ENCODE measurements at places on chromosomes 1 and 21.

DNA sequence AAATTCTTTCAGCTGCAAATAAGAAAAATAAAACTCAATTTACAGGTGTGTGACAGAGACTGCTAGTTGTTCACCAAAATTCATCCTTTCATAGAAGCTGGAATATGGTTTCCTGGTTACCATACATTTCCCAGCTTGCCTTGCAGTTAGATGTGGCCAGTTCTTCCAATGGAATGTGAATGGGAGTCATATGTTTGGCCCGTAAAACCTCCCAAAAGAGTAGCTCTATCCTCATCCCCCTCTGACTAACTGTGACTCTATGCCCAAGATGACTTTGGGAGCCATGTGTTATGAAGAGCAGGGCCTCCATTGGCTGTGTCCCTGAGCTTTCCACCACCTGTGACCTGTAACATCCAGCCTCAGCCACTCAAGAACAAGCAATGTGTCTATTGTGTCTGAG is 90.6 kb upstream of the NGF start:
- no peak for DNase-seq

DNA sequence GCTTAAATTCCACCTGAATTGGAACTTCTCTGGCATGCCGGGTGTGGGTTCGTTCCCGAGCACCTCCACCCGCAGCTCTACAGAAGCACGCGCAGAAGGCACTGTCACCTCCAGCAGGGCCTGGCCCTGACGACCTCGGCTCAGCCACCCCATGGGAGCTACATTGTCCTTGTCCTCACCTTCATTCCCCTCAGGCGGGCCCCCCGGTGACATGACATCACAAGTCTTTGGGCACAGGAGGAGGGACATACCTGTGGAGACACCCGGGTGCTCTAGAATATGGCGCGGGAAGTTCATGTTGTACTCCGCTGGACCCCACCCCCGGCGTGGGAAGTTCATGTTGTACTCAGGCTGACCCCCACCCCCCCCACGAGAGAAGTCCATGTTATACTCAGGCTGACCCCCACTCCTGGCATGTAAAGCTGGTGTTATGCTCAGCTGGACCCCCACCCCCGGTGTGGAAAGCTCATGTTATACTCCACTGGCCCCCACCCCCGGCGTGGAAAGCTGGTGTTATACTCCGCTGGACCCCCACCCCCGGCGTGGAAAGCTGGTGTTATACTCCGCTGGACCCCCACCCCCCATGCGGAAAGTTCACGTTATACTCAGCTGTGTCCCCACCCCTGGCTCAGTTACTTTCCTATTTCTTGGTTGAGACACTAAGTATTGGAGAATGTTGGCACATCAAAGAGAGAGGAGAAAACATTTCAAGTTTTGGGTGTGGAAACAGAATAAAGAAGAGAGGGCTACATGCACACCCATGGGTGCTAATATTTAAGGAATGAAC is 37.6 kb downstream of the UMODL1 start:
- DNase-seq = no peak

DNA sequence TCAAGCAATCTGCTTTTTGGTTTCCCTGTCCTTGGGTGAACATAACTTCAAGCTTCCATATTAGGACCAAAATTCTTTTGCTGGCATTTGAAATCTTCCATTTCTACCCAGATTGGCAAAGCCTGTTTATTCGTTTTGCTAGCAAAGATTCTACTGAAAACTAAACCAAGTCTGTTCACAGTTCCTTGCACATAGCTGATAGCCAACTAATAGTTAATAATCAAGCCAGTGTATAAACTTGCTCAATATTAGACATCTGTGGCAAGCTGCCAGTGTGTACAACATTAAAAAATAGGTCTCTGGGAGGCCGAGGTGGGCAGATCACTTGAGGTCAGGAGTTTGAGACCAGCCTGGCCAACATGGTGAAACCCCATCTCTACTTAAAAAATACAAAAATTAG is 6.3 kb downstream of the APP start:
- DNase-seq = no peak

GRCh38 chr1:192635939-192636338 is at the start of gene RGS13:
RGS13 (plus strand) TSS chr1:192636147; CDS start chr1:192644335, 8,188 bp downstream.
- DNase-seq = no peak

- peak; percentile 82 for DNase-seq
Measured at GRCh38 chr1:41616563-41616962, 132.1 kb upstream of the EDN2 start.

DNA sequence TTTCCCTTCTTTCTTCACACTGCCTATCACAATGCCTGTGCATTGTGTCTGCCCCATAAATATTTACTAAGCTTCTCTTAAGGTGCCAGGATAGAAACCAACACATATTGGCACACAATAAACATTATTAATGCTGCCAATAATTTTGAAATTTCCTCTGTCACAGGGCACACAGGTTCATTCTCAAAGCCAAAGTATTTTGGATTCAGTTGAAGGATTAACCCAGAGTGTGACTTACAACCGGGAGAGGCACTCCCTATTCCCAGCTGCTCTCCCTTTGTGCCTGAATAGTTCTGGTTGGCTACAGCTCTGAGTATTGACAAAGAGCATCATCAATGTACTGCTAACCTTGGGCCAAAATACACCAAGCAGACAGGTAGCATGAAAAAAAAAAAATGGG is 46.6 kb upstream of the ATP1A1 start:
- peak; percentile 42 for DNase-seq

DNA sequence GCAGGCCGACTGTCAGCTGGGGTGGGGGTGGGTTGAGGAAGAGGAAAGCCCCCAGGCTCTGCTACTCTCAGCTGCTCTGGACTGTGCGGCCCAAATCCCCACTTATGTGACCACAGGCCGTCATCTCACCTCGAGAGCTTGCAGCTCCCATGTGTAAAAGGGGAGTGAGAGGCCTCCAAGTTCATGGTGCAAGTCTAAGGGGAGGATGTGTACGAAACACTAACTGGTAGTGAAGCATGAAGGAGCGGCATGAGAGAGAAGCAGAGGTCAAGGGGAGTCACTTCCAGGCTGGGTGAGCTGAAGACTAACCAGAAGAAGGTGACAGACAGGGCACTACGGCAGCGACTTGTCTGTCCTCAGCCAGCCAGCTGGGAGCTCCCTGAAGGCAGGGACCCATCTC is 43.8 kb downstream of the GLIS1 start:
- DNase-seq = no peak

DNA sequence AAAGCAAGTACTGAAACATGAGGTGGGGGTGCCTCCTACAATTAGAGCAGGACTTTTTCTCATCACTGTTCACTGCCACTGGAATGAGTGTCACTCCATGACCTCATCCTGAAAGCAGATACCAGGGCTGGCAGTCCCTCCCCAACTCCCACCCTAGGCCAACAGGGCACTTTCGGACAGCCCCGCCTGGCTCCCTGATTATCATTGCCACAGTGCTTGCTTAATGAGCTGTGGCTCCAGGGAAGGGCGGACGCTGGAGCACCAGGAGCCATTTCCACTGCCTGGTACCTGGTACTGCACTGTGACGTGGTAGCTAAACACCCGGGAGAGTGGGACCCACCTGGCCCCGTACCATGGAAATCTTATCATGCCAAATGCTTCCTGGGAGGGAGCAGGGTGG is 22.3 kb downstream of the SLC9A1 start:
- no peak for DNase-seq

DNA sequence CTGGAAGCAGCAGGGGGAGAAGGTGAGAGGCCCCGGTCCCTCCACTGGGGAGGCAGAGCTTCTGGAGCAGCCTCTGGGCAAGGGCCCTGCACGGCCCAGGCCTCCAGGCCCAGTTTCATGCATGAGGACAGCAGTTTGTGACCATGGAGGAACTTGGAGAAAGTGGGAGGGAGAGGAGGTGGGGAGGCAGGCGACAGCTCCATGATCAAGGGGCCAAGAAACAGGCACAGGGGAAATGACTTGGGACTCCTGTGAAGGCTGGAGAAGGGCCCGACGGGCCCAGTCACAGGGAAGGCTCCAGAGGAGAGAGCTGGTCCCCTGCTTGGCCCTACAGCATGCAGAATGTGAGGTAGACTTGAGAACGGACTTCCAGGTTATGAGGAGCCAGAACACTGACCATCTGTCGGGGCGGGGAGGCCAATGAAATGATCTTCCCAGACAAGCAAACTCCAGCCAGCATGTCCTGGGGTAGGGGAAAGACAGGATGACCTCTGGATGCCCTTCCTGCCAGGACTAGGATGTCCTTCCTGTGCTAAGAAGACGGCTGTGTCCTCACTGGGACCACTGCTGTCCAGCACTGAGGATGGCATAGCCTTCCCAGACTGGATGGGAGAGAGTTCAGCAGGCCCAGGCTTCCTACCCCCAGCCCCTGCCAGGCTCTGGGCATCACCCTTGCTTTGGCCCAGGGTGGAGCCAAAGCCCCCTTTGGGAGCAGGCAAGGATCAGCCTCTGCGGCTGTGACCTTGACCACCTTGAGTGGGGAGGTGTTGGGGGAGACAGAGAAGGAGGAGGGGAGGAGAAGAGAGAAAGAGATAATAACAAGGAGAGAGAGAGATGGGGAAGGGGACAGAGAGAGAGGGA is 548.2 kb downstream of the PTPRU start:
- DNase-seq = no peak

DNA sequence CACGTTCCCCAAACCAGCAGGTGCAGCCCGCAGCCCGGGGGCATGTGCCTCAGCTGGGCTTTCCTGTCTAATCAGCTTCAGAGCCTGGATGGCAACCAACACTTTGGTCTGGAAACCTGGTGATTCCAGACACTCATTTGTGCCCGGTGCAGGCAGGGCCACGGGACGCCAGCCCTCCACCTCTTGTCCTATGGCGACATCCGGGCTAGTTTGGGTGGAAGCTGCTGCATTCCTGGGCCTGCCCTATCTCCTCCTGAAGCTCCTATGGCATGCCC is 111.8 kb downstream of the WDR4 start:
- DNase-seq = no peak

- no peak for DNase-seq
Measured at GRCh38 chr1:1221887-1222574, 8.1 kb upstream of the TNFRSF4 start.

- no peak for DNase-seq
Measured at GRCh38 chr1:98398092-98398491, 263.4 kb upstream of the SNX7 start.

- no peak for DNase-seq
Measured at GRCh38 chr1:5390504-5390903, 601.7 kb downstream of the NPHP4 start.

DNA sequence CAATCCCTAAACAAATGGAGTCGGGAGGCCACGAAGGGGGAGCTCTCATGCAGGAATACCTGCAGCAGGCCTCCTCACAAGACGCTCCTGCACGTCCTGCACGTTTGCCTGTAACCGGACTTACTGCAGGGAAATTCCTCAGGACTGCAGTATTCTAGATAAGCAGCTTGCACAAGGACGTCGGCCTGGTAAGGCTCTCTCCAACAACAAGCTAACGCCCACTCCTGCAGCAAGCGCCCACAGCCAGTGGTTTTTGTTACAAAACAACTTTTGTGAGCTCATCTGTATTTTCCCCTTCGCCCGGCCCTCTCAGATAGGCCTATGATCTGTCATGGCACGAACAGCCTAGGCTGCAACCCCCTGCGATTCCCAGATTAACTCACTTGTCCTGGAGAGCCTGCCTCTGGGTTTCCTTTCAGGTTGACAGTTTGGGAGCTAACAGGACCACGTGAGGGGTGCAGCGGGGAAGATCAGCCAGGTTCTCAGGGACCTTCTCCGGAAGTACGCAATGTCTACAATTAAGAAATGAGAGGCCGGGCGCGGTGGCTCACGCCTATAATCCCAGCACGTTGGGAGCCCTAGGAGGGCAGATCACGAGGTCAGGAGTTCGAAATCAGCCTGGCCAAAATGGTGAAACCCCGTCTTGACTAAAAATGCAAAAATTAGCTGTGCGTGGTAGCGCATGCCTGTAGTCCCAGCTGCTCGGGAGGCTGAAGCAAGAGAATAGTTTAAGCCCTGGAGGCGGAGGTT is 921 bp upstream of the MIB2 start:
- no peak for DNase-seq

DNA sequence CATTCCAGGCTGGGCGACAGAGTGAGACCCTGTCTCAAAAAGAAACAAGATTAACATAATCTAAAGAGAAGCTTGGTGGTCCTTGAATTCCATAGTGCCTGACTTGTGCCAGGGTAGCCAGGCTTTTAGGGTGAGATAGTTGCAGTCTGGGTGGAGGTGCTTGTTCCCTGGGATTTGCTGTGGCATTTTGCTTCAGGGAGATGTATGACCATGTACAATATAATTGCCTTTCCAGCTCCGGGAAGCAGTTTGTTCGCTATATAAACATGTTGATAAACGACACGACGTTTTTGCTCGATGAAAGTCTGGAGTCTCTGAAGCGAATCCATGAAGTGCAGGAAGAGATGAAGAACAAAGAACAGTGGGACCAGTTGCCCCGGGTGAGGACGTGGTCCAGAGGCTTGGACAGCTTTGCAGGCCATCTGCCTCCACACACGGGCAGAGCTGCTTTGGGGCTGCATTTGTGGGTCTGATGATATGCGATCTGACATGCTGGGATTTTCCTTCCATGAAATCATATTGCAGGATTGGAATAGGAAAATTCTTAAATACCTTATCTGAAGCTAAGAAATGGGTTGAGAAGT is 49.4 kb upstream of the KIF1B start:
- DNase-seq = no peak

DNA sequence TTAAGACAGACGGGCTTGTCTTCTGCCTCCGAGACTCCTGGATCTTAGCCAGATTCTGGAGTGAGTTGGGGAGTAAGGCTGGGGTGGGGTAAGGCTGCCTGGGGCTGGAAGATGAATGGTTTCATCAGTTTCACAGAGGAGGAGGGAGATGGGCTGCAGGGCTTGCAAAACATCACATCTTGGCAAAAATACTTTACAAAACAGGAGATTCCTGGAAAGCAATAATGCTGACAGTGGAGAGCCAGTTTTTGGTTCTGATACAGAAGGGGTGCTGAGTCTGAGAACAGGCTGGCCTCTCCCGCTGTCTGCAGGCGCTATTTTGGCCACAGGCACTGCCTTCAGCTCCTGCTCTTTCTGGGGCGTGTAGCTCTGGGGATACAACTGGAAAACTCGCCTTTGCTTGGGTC is 83.4 kb upstream of the KCNE2 start:
- DNase-seq = no peak

All from NCI-H2029 treated with DMSO at 0.1 percent for 48 hours (cell line).